ENCODE measurements at places on chromosomes 11 and 22. TPM values are rescaled to one million over a fixed set of nuclear protein-coding genes. Genes with fewer than 3 reads are reported as not detected.

RFPL1 gene
- total RNA-seq, result not detected

HRAS gene
- total RNA-seq, result 60.5 TPM

THRSP gene
- not detected for total RNA-seq

RTN4R gene
- 2.7 TPM for total RNA-seq

MUC2 gene
- total RNA-seq, result not detected

ROM1 gene
- total RNA-seq, result 2.3 TPM

OR4A16 gene
- total RNA-seq, result not detected

HIRA gene
- total RNA-seq, result 26.4 TPM

TYR gene
- not detected for total RNA-seq

EFCAB6 gene
- 0.23 TPM for total RNA-seq

MGAT3 gene
- 0.05 TPM for total RNA-seq

ENTHD1 gene
- total RNA-seq, result not detected

B3GAT1 gene
- total RNA-seq, result not detected

All from glomerular endothelial cell (primary cell).